Natural killer cell treated with Interleukin-12 subunit alpha and Interleukin-12 subunit beta and Interleukin-15 and Interleukin-18, amount 100 ng/mL, for 72 hours (primary cell): ENCODE measurements at places on chromosomes 1 and 21. TPM values are rescaled to one million over a fixed set of nuclear protein-coding genes. Genes with fewer than 3 reads are reported as not detected.

PDPN gene
- not detected for total RNA-seq

DNA sequence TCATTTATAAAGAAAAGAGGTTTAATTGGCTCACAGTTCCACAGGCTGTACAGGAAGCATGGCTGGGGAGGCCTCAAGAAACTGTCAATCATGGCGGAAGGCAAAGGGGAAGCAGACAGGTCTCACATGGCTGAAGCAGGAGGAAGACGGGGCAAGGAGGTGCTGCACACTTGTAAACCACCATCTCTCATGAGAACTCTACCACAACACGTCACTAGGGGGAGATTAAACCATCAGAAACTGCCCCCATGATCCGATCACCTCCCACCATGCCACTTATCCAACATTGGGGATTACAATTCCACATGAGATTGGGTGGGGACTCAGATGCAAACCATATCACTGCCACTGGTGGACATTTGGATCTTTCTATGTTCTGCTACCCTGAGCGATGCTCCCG lies 351.4 kb downstream of the NPHP4 start:
- peak; percentile 40 for DNase-seq

DNA sequence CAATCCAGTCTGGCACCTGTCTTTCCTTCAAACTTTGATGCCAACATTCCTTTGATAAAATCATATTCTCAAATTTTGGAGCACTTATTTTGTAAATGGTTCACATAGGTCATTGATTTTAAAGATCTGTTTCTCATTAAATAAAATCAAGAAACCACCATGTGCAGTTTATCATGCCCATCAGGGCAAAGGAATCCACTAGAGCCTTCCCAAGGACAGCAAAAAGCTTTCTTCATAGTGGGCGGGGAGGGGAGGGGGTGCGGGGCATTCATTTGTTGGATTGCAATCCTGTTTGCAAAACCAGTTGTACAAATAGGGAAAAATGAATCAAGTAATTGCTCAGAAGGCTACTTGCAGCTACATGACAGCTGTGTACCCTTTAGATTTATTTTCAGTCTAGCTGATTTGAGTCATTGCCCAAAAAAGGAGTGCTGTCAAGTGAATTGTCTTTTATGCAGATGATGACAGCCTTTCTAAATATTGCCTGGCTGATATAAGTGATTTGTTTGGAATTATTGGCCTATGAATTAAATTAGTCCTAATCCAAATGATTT lies 23.0 kb downstream of the LRRC8B start:
- no peak for DNase-seq

- no peak for DNase-seq
These were observed 182.8 kb downstream of the EIF4G3 start for GRCh38 chr1:20993716-20994575.

DNA sequence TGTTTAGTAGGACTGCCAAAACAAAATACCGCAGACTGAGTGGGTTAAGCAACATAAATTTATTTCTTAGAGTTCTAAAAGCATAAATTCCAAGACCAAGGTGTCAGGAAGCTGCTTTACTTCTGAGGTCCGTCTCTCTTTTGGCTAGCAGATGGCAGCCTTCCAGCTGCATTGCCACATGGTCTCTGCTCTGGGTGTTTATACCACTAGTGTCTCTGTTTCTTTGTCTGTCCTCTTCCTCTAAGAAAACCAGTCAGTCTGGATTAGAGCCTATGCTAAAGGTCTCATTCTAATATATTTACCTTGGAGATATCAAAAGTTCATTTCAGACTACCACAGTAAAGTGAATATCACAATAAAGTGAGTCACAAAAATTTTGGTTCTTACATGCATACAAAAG lies 519.8 kb downstream of the COL11A1 start:
- DNase-seq: no peak

DNA sequence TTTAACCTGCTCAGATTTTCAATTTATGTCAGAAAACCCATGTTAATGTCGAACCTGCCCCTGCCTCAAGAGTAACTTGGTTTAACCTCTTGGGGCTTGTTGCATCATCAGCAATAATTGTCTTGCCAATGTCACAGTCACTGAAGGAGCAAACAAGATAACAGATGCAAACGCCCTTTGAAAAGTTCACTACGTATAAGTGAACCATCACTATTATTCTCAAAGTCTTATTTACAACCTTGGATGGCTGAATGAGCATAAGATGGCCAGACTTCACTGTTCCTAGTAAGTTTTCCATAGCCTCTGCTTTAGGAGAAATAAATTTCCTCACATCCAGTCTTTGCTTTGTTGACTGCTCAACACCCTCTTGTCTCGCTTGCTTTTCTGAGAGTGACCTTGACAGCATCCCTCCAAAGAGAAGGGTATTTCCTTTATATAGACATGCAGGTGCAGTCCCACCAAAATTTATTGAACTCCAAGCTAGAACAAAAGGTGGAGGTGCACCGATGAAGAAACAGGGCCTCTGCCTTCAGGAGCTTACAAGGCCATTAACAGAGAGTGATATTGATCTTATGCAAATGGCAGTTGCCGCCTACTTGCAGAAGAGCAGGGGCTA lies 749 bp upstream of the LRIG2 start:
- no peak for DNase-seq

YRDC gene
- 72.0 TPM for total RNA-seq

DMRTA2 gene
- 1.1 TPM for total RNA-seq

- DNase-seq: no peak
These were observed 73.1 kb downstream of the ATP6V1G3 start for GRCh38 chr1:198467342-198467741.

- DNase-seq: no peak
These were observed 603.7 kb upstream of the CAMK1G start for GRCh38 chr1:208979776-208980175.

- DNase-seq: no peak
These were observed 161.6 kb upstream of the VAMP3 start for GRCh38 chr1:7609311-7609994.

PLCH2 gene
- 5.5 TPM for total RNA-seq

DIRAS3 gene
- total RNA-seq: not detected

MSH4 gene
- 1.1 TPM for total RNA-seq

CHIT1 gene
- total RNA-seq: 3.8 TPM

MEX3A gene
- total RNA-seq: 0.07 TPM

DNA sequence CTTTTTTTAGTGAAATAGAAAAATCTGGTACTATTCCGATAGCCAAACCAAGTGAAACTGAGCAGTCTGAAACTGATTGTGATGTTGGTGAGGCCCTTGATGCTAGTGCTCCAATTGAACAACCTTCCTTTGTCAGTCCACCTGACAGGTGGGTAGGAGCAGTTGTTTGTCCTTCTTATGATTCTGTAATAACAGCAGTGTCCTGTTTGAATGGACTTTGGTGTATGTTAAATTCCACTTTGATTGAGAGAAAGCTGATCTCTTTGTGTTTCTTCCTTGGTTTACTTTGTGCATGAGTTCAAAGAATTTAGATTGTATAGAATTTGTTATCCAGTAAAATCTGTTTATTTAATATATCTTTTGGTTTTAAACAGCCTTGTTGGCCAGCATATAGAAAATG lies 24.3 kb downstream of the SUCO start:
- no peak for DNase-seq

DNA sequence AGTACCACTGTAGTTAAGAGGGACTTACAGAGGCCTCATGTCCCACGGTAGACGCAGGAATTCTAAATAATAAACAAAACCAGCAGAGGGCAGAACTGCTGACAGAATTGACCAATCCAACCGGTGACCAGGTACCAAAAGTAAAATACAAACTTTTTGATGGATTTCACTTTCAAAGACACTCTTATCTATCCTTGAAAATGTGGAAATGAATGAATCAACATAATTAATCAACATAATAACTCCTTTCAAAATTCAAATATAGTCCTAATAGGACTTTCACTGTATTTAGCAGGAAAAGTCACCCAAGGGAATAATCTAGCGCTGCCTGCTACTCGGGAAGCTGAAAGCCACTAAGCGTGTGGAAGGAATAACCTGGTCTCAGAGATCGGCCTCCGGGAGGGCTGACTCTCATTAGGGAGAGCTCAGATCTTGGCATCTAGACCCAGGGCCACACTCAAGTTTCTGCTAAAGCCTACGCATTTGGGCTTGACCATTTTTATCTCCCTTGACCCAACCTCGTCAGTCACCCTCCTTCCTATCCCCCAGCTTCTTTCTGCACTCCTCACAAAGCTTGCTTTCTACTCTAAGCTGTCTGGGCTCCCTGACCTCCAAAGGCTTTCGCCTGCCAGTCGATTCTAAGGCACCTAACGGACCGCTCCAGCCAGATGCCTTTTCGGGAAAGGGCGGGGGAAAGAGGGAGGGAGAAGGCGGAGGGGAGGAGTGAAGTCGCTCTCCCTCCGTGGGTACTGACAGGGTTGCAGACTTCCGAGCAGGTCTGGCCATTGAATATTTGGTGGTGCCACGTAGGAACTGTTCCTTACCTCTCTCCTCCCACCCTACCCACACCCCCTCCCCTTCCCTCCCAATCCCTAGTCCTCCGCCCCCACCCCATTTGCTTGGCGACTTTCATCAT lies 1.6 kb downstream of the COL11A1 start:
- DNase-seq: no peak

RSPH1 gene
- not detected for total RNA-seq

ITGB2 gene
- 1,246 TPM for total RNA-seq

DNA sequence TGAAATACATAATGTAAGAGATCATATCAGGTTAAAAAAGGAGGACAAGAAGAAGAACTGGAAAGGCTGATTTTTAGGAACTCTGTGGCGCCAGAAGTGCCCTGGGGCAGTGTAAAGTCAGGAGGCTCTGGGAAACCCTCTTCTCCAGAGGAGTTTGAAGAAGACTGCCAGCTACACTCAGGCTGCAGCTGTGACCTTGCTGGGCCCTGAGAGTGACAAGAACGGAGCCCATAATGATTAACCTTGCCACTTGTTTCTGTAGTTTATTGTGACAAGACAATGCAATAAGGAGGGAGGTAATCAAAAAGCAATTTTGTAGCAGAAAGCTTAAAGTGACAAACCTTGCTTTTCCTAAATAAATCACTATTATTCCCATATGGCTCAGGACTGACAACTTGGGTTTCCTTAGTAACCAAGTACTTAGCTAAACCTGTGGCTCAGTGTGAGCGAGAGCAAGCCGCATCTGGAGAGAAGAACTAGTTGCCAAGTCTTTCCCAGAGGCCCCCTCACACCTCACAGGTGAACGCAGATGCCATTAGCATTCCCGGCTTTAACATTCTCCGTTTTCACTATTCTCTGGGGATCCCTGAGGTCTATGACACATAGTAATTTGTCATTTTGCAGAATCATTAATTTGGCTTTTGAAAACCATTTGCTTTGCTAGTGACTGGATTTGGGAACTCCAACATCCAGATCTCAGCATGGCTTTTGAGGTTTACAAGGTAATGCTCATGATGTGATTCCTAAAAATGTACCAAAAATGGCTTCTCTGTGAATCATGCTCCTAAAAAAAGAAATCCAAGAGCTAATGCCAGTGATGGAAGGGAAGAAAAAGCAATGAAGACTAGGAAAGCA lies 115.9 kb downstream of the OMA1 start:
- no peak for DNase-seq

DNA sequence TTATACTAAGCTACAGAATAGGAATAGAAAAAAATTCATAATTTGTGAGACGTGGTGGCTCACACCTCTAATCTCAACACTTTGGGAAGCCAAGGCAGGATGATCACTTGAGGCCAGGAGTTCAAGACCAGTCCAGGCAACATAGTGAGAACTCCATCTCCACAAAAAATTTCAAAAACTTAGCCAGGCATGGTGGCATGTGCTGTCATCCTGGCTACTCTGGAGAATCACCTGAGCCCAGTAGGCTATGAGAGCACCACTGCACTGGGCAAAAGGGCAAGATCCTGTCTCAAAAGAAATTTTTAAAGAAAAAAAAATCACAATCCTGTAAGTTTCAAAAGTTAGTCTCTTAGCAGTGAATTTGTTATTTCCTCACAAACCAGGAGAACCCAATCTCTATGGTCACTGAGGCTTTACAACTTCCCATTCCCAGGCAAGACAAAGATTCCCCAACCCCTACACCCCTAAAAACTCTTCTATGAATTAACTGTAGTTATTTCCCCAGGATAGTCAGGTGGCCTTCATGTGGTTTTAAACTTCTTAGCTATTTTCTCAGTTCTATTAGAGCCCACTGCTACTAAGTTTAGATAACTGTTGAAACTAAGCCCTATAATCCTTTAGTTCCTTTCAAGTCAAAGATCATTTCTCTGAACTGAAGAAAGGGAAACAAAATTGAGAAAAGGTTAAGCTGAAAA lies 74.5 kb downstream of the FOXJ3 start:
- no peak for DNase-seq

NOL9 gene
- 80.5 TPM for total RNA-seq

DNA sequence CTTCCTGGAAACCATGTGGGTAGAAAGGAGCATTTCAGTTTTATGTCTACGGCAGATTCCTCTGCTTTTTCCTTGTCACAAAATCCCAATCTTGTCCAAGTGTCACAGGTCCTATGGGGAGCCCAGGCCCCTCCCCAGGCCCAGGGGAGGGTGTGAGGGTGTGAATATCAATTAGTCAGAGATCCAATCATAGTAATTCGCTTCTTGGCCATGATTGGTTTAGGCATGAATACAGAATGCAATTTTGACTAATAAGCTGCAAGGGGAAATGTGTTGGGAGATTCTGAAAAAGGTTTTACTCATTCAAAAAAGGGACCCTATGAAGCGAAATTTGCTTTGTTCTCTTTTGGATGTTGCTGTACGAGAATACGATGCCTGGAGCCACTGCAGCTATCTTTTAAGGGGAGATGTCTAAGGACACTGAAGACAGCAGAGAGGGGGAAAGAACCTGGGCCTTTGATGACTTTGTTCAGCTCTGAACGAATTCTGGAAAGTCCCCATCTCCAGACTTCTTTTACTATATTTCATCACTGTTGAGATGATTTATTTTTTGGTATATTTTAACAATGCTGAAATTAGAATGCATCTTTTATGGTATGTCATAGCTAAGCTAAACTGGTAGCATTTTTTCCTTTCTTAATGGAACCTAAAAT lies 18.2 kb downstream of the TSPAN2 start:
- DNase-seq: no peak

DNA sequence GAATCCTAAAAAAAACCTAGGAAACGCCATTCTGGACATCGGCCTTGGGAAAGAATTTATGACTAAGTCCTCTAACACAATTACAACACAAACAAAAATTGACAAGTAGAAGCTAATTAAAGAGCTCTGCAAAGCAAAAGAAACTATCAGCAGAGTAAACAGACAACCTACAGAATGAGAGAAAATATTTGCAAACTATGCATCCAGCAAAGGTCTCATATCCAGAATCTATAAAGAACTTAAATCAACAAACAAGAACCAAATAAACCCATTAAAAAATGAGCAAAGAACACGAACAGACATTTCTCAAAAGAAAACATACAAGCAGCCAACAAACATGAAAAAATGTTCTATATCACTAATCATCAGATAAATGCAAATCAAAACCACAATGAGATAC lies 58.6 kb downstream of the PTGFR start:
- no peak for DNase-seq
